ENCODE measurements at places on chromosomes 1 and 21. TPM values are rescaled to one million over a fixed set of nuclear protein-coding genes. Genes with fewer than 3 reads are reported as not detected.

The TSTD1 gene
- 28.8 TPM for total RNA-seq

DNA sequence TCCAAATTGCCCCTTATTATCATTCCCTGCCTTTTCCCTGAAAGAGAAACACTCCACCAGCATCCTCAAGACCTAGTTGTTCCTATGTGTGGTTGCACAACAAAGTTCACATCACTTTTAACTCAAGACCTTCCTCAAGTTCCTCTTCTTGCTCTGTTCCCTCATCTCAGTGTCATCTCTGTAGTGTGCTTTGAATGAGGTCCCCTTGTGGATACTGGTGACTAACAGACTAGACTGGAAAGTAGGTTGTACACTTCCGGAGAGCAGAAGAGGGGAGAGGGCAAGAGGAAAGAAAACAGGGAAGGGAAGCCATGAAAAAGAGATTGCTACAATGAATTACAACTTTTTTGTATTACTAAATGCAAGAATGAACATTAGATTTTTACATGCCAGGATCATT lies 853.8 kb downstream of the USP25 start:
- no peak for DNase-seq

GRCh38 chr21:38979271-38980121 lies 173.8 kb downstream of the ETS2 start:
- no peak for DNase-seq

DNA sequence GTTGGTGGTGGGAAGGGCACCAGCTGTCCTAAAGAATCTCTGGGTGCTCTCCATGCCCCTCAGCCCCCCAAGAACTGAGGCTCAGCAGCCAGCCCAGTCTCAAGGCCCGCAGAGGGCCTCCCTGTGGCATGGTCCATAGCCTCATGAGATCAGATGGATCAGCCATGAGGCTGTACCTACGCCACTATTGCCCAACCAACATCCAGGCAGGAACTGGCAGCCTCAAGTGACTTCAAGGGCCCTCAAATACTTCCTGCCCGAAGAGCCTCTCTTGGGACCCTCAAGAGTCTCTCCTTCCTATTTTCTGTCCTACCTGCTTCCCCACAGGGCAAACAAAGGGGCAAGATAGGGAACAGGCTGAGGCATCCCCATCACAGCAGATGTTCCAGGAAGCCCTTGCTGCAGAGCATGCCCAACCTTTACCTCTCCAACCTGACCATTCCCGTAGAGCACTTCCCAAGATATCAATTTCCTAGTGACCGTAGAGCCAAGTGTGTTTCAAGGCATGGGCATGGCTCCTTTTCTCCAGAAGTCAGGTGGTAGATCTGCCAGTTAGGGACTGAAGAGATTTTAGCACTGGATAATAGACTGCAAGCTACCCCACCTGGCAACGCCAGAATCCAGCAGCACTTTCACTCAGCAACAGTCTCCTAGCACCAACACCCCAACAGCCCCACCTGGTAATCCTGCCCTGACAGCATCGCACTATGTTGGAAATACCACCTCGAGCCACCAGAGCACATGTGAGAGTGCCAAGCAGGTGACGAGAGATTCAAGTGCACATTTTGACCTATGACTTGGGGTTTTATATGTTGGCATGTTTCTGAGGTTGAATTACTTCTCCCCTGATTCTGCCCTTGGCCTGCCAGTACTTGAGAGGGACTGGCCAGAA lies 13.7 kb upstream of the MFSD2A start:
- no peak for DNase-seq

The TNFRSF9 gene
- total RNA-seq: 0.13 TPM

All from muscle of leg (tissue), 16 donors.